ENCODE measurements at places on chromosomes 1 and 21.

- DNase-seq = peak; percentile 50
These were observed 23.8 kb downstream of the KNCN start for GRCh38 chr1:46527474-46528296.

- no peak for DNase-seq
These were observed 207.4 kb upstream of the RUNX1 start for GRCh38 chr21:35256468-35256988.

- no peak for DNase-seq
These were observed 12.6 kb upstream of the ACTL8 start for GRCh38 chr1:17742583-17742982.

DNA sequence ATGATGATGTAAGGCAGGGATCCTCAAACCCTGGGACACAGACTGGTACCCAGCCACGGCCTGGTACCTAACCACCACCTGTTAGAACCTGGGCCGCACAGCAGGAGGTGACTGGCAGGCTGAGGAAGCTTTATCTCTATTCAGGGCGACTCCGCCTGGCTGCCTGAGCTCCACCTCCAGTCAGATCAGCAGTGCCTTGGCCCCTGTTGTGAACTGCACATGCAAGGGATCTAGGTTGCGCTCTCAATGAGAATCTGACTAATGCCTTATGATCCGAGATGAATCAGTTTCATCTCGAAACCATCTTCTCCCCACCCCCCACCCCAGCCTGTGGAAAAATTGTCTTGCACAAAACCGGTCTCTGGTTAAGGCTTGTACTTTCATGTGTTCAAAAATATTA is 4.2 kb downstream of the RNPC3 start:
- DNase-seq = no peak

DNA sequence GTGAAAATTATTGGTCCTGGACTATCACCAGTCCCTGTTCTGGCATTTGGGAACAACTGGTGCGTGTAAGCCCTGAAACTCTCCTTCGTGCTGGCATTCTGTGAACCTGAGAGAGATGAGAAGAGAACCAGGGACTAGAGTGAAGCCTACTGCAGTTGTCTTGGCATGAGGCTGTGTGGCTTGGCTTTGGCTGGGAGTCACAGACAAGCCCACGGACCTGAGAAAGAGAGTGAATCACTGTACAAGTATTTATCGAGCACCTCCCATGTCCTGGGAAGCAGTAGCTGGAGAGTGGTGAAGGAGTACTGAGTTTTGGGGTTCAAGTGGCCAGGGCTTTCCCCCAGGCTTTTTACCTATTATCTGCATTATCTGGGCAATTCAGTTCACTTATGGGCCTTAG is 63.3 kb downstream of the FGGY start:
- no peak for DNase-seq

DNA sequence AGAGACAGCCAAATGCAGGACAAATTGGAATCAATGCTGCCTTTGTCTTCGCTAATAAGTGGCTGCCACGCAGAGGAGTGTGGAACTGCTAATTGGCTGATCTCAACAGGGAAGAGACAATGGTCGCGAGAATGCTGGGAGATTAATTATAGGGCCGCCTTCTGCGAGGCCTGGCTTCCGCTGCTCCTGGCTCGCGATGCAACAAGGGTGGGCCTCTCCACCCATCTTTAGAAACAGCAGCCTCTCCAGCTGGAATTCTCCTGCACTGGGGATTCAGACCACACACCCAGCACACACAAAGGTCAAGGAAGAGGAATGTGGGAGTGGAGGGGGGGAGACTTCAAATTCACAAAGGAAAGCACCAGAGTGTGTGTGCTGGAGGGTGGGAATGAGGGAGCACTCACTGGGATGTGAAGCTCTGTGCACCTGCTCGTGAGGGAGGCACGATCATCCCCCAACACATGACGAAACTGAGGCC is 200.7 kb upstream of the GRIK3 start:
- DNase-seq = no peak

DNA sequence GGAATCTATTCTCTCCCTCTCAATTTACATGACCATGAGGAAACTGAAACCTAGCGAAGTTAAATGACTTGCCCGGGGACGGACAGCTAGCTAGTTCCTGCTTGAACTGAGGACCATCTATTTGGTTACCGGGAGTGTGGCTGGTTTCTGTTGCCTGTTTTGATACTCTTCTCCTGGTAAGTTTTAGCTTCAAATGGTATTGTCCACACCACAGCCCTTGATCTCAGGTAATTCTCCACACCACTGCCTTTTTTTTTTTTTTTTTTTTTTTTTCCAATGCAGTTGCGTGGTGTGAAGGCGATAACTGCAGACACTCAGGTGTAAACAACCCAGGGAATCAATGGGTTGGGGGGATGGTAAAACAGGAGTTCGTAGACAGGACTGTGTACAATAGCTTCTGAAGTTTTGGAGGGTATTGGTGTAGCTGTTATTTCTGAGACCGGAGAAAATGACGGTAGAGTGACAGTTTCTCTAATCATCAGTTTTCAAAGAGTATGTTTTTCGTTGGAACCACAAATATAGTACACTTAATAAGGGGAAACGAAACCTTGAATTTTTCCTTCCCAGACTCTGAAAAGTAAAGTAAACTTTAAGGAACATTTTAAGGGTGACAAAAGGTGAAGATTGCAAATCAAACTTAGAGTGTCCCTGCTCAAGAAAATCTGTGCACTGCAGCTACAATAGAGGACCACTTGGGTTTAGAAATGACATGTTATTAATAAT is 125.3 kb upstream of the CACYBP start:
- DNase-seq = no peak

- no peak for DNase-seq
These were observed 8.0 kb upstream of the BARHL2 start for GRCh38 chr1:90724926-90725656.

GRCh38 chr1:16984717-16985116 is 4.3 kb upstream of the MFAP2 start:
- DNase-seq = no peak

DNA sequence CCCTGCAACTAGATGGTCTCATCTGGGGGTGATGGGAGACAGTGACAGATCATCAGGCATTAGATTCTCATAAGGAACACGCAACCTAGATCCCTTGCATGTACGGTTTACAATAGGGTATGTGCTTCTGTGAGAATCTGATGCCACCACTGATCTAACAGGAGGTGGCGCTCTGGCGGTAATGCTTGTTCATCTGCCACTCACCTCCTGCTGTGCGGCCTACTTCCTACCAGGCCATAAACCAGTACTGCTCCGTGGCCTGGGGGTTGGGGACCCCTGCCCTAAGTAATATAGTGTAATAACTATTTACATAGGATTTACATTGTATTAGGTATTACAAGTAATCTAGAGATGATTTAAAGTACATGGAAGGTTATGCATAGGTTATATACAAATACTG is 134.9 kb downstream of the CLEC20A start:
- no peak for DNase-seq

GRCh38 chr21:34865400-34866241 is 183.5 kb downstream of the RUNX1 start:
- DNase-seq = peak; percentile 18

DNA sequence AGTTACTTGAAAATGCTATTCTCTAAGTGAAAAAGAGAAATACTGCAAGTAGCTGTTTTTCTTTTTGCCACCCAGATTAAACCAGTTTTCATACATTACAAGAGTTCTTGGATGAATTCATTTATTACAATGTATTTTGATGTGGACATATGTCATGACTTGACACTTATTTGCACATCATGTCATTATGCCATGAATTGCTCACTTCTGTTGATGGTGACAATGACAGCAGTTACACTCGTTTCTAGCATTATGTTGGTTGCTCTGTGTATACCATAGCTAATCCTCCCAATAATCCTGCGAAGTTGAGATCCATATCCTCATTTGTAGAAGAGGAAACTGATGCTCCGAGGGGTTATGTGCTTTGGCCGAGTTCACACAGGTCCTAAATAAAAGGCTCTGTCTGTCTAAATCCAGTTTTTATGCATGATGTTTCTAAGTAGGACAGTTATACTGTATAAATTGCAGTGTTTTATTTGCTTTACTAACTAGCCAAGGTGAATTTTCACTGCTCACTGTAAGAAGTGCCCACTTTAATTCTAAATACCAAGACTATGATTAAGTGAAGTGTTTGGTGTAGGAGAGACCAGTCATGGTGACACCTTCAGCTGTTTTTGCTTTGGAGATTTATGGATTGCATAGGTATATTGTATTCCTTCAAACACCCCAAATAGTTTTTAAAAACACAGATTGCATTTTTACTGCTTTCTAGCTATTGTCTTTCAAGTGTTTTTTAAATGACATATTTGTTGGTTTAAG is 56.7 kb downstream of the PRDM2 start:
- no peak for DNase-seq

- DNase-seq = no peak
These were observed 63.8 kb upstream of the ETS2 start for GRCh38 chr21:38741950-38742256.

GRCh38 chr1:56938646-56939045 is 27.2 kb downstream of the C8B start:
- no peak for DNase-seq

All from activated T-helper 1 cell treated with anti-CD3 and anti-CD28 coated beads, Interleukin-2, amount 50 U/mL, for 16 hours (primary cell).